ENCODE measurements at places on chromosomes 1 and 21.

DNA sequence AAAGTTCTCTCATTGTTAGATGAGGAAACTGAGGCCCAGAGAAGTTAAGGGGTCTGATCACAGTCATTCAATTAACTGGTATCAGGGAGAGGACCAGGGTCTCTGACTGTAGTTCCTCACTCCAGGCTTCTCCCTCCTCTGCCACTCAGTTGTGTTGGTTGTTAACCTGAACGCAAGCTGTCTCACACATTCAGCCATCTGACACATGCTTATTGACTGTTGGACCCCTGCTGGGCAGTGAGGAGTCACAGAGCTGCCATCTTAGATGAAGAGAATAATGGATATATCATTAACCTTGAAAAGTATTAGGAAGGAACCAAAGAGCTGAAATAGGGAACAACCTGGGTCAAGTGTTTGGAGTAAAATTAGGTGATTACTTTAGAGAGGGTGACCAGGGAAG is 194.8 kb downstream of the ZZZ3 start:
- DNase-seq, result no peak

GRCh38 chr1:175383239-175383638 is 190.7 kb upstream of the KIAA0040 start:
- DNase-seq, result no peak

GRCh38 chr1:43074244-43074643 is 97.8 kb downstream of the EBNA1BP2 start:
- DNase-seq, result no peak

DNA sequence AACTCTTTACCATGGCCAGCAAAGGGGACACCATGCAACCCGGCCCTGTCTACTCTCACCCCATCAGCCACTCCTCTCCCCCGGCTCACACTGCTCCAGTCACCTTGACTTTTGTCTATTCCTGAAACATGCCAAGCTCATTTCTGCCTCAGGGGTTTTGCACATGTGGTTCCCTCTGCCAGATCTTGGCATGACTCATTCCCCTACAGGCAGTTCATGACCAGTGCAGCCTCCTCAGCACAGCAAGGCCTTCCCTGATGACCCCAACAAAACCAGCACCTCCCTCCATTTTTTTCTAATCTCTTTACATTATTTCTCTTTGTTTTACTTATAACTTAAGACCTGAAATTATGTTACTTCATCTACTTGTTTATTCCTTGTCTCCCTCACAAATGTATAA is 58.6 kb upstream of the GJB5 start:
- peak; percentile 29 for DNase-seq

DNA sequence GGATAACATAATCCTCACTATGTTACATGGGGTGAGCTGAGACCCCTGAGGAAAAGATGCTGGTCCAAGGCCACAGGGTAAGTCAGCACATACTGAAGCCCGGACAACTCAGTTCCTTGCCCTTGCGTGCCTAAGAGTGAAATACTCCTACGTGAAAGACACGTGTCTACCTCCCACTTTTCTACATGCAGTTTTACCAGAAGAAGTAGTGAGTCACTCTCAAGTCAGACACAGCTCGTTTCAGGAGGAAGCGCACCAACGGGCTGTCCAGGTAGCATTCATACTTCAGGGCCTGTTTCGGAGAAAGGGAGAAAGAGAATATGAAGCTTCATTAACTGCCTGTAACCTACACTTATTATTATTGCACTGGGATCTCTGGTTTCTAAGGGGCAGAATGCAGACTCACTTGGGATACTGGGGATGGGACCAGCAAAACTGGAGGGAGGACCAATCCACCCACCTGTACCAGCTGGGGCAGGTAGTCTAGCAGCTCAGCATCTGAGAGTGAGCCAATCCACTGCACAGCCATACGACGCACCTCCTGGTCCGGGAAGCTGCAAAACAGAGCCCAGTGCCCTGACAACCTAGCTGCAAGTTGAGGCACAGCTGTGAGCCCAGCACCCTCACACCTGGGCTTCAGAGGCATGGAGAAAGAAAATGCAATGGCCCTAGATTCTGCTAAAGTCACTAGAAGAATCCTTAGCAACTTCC is 32.4 kb upstream of the PPP1R15B start:
- DNase-seq, result no peak

DNA sequence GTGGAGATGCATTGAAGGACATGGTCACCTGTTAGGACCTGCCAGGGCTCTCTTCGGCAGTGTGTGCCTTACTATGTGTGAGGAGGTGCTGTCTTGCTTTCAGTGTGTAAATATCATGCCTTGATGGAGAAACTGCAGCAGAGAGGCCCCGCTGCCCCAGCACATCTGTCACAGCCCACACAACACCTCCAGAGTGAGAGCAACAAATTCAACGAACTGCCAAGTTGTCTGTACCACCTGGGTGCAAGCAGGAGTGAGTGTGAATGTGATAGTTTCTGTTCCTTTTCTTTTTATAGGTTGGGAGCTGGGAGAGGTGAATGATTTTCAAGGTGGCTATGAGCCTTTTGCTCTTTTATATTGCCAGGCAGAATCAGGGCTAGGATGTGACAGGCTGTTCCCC is 114.6 kb upstream of the KIAA0040 start:
- DNase-seq, result no peak
